ENCODE measurements at places on chromosomes 3 and 15.

- no peak for DNase-seq
Measured at GRCh38 chr15:36810656-36811449, 231.4 kb downstream of the CDIN1 start.

DNA sequence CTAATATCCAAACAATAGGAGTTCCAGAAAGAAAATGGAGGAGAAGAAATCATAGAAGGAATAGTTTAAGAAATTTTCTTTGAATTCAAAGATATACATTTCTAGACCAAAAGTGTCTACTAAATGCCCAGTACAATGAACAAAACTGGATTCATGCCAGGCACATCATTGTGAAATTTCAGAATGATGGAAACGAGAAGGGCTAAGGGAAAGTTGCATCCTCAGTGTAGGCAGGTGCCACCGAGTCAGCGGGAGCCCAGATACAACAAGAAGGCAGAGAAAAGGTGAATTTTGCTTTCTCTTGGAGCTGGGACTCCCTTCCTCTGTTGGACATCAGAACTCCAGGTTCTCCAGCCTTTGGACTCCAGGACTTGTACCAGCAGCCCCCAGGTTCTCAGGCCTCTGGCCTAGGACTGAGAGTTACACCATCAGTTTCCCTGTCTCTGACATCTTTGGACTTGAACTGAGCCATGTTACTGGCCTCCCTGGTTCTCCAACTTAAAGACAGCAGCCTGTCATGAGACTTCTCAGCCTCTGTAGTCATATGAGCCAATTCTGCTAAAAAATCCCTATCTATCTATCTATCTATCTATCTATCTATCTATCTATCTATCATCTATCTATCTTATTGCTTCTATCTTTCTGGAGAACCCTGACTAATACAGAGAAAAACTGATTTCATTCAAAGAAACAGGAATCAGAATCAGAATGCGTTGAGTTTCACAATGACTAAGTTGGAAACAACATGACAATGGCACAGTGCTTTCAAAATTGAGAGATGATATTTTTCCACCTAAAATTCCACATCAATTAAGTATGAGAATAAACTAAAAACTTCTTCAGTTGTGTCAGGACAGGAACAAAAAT lies 207.7 kb downstream of the FAM43A start:
- DNase-seq: no peak

GRCh38 chr3:7029562-7029961 lies 168.6 kb downstream of the GRM7 start:
- no peak for DNase-seq

DNA sequence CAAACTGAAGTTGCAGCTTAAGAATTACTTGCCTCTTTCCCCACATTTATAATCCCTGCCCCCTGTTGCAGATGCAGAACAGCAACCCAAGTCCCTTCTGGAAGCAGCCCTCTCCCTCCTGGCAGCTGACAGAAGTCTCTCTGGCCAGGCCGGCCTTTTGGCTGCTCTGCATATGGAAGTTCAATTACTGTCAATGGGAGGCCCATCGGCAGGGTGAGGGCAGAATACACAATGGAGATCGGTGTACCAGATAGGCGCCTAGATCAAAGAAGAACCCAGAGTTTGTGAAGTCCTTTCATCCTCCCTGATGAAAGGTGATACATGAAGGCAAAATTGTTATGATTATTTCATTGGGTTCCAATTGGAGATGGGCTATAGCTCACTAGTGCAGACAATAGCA lies 327.9 kb upstream of the CTNNB1 start:
- no peak for DNase-seq

DNA sequence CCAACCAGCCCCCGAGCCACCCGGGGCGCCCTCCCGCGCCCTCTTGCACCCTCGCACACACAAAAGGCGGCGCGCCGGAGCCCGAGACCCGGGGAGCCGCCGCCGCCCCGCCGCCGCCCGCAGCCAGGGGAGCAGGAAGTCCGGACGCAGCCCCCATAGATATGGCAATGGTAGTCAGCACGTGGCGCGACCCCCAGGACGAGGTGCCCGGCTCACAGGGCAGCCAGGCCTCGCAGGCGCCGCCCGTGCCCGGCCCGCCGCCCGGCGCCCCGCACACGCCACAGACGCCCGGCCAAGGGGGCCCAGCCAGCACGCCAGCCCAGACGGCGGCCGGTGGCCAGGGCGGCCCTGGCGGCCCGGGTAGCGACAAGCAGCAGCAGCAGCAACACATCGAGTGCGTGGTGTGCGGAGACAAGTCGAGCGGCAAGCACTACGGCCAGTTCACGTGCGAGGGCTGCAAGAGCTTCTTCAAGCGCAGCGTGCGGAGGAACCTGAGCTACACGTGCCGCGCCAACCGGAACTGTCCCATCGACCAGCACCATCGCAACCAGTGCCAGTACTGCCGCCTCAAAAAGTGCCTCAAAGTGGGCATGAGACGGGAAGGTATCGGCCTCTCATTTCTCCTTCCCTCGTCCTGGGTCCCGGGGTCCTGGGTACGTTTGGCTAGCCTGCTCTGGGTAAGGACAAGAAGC lies 1.6 kb downstream of the NR2F2 start:
- DNase-seq: no peak

DNA sequence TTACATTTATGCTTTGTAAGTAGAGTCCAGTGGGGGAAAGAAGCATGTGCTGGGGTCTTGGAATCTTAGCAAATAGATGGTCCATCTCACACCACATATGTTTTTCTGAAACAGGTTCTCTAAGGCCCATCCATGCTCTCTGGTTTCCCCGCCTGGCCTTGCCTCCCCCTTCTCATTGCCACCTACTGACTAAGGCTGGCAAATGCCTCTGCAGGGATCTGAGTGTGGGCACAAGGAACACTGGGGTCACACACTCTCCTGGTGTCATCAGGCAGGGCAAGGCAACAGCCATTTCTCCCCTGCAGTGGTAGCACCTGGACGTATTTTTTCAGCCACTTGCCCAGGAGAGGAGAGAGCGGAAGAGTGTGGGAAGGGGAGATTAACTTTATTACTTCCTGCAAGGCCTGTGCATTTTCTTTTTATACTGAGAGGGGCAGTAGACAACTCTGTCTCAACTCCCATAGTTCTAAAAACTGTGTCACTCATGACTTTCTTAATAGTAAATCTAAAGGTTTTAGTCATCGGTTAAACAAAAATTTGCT lies 804.2 kb upstream of the NECTIN3 start:
- DNase-seq: peak; percentile 5

DNA sequence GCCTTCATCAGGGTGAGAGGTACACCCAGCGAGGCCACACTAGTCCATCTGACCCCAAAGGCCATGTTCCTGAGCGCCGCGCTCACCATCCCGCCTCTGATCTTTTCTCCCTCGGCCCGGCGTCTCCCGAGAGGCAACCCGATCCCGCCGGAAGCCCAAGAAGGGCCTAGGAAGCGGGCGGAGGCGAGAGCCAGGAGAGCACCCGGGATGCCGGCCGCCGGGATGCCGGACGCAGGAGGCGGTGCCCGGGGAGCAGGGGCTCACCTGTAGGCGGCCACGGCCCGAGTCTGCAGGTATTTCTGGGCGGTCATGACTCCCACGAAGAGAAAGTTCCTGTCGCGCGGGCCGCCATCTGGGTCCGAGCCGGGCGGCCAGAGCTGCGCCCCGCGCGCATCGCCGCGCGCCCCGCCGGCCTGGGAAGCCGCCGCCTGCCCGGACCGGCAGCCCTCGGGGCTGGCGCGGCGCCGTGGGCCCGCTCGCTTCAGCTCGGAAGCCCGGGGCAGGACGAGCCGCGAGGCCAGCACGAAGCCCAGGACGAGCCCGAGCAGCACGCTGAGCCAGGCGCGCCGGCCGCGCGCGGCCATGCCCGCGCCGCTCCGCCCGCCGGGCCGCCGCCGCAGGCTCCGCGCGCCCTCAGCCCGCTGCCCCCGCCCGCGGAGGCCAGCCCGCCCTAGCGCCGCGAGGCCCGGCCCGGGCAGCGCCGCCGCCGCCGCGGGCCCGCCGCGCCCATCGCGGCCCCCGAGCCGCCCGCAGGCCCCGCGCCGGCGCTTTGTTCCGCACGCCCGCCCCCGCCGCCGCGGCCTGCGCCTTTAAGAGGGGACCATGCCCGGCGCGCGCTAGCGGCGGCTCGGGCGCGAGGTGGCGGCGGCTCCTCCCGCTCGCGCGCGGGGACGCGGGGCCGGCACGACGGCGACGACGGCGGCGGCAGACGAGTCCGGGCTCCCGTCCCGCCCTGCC lies 697 bp downstream of the CHSY1 start:
- no peak for DNase-seq

- DNase-seq: no peak
Measured at GRCh38 chr3:141894524-141895176, 18.2 kb downstream of the ATP1B3 start.

- DNase-seq: no peak
Measured at GRCh38 chr3:138625707-138626365, 17.3 kb downstream of the FAIM start.

DNA sequence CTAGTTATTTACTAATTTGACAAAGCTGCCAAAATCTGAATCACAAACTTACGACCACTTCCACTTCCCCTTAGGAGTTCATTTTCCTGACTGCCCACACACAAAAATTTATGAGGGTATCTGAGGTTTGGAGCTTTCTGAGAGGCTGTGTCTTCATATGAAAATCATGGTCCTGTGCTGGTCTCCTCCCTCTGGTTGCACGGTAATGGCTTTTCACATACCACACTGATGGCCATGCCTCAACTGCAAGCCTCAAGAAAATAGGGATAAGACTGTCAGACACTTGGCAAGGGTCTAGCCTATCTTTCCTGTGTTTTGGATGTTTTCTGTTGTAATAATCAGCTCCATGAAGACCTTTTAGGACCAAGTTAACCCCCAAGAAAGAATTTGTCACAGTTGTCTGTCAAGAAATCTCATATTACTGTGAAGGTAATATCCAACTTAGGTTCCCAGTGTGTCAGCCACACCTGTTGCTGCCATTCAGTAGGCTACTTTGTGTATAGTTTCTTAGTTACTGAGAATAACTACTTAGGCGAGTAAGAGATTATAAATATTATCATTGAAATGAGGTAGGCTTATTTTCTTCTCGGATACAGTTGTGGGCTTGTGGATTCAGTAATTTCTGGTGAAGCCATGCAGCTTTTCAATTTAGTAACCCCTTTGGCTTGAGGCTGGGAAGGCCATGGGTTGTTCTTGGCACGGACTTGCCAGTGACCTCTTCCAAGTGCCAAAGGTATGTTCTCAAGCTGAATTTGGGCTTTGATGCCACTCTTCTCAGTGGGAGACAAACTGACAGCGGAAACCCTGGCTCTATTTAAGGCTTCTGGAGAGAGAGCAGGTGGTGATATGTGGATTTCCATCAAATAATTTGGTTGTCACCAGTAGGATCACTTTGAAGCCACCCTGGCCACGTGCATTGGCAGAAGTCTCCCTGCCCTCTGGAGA lies 101.1 kb downstream of the RYR3 start:
- DNase-seq: no peak

DNA sequence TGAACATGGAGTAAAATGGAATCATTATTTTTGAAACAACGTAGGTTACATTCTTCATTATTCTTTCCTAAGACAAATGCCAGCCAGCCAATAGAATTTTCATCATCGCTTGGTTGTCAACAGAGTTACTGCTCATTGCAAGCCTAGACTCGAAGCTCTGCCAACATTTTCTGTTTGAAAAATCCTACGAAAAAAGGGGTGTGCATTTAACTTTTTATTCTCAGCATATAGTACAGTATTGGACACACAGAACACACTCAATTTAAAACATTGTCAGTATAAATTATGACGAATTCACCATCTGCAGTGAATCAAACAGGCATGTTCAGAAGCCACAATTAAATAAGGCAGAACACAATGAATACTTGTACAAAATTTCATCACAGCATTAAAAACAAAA lies 232.1 kb downstream of the NR1D2 start:
- DNase-seq: no peak

- DNase-seq: no peak
Measured at GRCh38 chr3:4656059-4656458, 162.9 kb downstream of the ITPR1 start.

DNA sequence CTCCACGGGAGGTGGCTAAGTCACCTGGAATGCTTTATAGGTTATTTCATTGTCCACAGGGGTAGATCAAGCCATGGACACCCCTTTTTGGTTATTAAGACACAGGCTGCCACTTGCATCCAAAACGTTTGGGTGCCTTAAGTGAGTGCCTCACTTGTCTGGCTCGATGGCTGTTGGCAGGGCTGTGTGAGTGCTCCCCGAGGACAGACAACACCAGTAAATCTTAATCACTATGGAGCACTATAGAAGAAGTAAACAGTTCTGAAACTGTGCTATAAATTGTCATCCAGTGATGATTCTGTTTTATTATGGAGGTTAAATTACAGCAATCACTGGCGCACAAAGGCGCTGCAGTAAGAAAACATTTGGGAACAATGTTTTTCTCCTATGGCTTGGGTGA lies 215.5 kb downstream of the CACNA2D3 start:
- no peak for DNase-seq

- DNase-seq: no peak
Measured at GRCh38 chr15:42796955-42797782, 60.2 kb upstream of the CDAN1 start.

GRCh38 chr15:88636050-88636449 lies 2.8 kb upstream of the ISG20 start:
- no peak for DNase-seq

- DNase-seq: no peak
Measured at GRCh38 chr3:68447885-68448284, 484.5 kb downstream of the TAFA4 start.

GRCh38 chr15:51349156-51349844 lies 7.8 kb downstream of the GLDN start:
- DNase-seq: no peak

DNA sequence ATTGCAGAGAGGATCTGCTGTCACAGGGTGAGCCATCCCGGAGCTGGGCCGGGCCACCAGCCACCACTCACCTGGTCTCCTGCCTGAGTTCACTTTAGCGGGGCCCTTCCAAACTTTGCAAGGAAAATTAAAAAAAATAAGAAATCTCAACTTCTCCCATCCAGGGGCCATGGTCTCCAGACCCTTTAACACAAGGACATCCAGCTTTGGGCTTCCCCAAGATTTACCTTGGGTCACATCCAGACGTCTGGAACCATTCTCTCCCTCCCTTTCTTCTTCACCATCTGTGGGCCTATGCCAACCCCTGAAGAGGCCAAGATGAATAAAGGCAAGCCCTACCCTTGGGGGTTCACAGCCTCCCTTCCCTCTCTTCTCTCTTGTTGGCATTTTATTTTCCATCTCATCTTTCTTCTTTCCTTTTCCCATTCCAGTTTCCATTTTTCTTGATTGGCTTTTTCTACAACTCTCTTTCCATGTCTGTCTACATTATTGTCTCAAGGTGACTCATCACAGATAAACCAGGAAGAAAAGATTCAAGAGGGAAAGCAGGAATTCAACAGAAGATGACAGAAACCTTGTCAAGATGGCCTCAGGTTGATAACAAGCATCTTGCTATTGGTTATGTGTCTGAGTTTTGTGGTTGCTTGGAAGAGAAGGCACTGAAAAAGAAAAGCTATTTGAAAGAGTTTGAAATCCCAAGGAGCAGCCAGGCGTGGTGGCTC lies 49.5 kb downstream of the ITGA11 start:
- DNase-seq: no peak

DNA sequence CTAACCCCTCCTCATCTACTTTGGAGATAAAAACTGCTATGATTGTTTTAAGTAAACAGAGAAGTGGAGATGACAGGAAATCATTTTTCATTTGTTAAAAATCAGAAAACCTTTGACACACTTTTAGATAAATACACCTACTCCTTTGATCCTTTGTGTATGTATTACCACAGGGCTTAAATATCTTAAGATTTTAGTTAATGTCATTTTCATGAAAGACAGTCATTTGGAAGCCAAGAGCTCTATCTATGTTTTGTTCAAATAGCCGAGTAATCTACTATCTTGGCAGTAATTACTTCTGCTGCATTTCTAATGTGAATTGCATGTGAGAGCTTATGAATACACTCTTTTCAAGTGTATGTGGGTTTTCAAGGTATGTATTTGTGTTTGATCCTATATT lies 2.0 kb downstream of the ARPP21 start:
- no peak for DNase-seq
